ENCODE measurements at places on chromosomes 2 and 18.

- DNase-seq = no peak
These were observed 218.3 kb upstream of the SMAD7 start for GRCh38 chr18:49169037-49169521.

DNA sequence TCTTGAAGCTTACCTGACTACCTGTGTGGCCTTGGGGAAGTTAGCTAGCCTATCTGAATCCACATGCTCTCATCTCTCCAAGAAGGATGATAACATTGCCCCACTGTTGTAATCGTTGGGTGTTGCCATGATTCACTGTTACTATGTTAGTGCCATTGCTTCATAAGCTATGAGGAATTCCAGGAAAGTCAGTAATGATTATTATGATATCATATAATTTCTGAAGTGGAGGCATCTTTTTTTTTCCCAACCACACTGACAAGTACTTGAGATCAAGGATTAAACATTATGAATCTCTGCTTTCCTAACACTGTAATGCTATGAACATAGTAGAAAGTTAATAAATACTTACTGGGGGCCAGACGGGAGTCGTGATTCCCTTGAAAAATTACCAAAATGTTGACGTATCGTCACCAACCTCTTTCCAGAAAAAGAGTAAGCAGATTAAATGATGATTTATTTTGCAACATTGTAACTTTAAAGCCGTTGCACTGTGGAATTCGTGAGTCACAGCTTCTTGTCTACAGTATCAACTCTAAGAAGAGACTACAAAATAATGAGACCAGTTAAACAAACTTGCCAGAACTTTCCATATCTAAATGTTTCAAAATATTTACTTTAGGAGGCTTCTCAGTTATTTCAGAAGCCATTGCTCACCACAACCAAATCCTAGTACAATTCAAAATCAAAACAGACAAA lies 459.9 kb downstream of the PIK3C3 start:
- DNase-seq = no peak

GRCh38 chr2:174969091-174969734 lies 36.0 kb downstream of the CHN1 start:
- DNase-seq = no peak

- DNase-seq = no peak
These were observed 62.8 kb downstream of the NBEAL1 start for GRCh38 chr2:203077451-203077850.

All from NCI-H446 treated with DMSO at 0.1 percent for 48 hours (cell line).